IMR-90 (cell line): ENCODE measurements at places on chromosomes 12 and 14.

GRCh38 chr14:104557086-104557485 is 22.5 kb upstream of the C14orf180 start:
- DNase-seq, result no peak

DNA sequence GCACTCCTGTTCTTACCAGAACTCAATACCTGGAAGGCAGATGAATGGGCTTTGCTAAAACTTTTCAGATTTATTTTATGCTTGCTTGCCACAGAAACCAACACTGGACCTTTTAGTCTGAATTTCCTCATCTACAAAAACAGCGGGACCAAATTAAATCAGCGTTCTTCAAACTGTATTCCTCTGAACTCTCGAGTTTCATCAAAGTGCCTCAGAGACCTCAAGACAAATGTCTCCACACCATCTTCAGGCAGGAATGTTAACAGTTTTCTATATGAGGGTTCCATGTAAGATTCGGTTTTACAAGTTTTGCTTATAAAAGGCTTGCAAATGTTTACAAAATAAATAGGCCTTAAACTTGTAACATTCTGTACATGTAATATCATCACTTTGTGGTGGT is 74.6 kb downstream of the MED13L start:
- peak; percentile 30 for DNase-seq

GRCh38 chr14:61346221-61346620 is 24.8 kb downstream of the PRKCH start:
- no peak for DNase-seq

- DNase-seq, result no peak
Observed at GRCh38 chr12:4572680-4573079, 10.7 kb downstream of the DYRK4 start.

DNA sequence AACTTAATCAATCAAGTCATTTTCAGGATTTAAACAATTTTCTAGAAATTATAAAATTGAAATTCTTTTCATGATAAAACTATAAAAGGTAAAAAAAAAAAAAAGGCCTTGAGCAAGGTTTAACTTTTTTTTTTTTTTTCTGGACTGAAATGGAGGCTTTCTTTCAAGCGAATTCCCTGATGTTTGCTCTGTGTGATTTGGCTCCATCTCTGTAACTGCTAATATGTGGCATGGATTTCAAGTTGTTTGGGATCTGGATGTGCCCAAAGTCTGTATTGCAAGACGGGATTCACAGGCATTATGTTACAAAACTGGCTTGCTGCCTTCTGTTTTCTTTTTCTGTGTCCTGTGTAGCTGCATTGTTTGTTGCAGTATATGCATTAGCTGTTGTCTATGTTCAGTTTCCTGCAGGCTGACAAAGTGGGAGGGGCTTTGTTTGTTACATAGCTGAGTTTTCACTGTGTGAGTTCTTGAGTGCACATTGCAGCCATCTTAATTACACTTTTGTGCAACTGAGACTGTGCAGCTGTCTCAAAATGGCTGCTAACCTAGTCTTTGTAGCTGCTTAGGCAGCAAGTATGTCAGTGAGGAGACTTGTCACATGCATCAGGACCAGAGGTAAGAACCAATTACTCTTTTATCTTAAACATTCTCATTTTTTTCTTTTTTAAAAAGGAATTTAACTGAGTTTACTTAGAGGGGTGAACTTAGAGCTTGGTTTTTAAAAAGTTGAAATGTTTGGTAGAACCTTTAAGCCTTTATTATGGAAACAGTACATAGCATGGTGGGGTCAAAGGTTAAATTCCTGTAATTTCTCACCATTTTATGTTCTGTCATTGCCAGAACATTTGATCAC is 19.5 kb downstream of the ATF7IP start:
- peak; percentile 95 for DNase-seq

DNA sequence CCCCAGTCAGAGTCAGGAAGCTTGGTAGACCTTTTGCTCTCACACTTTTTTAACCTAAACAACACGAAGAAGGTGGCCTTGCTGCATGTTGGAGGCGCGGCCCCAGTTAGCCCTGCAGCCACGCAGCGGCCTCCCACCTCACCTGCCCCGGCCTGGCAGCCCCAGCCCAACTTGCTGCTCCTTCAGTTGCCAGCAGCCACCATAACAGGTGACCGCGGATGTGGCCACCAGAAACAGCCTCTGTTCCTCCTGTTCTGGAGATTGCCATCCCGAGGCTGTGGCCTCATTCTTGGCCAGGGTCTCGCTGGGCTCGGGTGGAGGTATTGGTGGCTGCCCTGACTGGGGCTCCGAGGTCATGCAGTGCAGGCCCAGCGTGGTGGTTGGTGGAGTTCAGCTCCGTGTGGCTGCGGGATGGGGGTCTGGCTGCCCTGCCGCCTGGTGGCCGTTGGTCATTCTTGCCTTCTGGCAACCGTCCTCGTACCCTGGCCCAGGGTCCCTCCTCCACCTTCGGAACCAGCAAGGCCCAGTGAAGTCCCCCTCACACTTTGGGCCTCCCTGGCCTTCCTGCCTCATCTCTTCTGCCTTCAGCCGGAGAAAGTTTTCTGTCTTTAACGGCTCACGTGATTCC is 20.7 kb upstream of the TEX22 start:
- no peak for DNase-seq

GRCh38 chr12:128830505-128830893 is 6.7 kb upstream of the SLC15A4 start:
- no peak for DNase-seq

GRCh38 chr14:67485501-67486095 is 2.9 kb downstream of the TMEM229B start:
- DNase-seq, result no peak

GRCh38 chr14:59150990-59151389 is 37.5 kb upstream of the DAAM1 start:
- DNase-seq, result no peak

- peak; percentile 11 for DNase-seq
Observed at GRCh38 chr12:89884416-89884898, 175.8 kb upstream of the ATP2B1 start.

DNA sequence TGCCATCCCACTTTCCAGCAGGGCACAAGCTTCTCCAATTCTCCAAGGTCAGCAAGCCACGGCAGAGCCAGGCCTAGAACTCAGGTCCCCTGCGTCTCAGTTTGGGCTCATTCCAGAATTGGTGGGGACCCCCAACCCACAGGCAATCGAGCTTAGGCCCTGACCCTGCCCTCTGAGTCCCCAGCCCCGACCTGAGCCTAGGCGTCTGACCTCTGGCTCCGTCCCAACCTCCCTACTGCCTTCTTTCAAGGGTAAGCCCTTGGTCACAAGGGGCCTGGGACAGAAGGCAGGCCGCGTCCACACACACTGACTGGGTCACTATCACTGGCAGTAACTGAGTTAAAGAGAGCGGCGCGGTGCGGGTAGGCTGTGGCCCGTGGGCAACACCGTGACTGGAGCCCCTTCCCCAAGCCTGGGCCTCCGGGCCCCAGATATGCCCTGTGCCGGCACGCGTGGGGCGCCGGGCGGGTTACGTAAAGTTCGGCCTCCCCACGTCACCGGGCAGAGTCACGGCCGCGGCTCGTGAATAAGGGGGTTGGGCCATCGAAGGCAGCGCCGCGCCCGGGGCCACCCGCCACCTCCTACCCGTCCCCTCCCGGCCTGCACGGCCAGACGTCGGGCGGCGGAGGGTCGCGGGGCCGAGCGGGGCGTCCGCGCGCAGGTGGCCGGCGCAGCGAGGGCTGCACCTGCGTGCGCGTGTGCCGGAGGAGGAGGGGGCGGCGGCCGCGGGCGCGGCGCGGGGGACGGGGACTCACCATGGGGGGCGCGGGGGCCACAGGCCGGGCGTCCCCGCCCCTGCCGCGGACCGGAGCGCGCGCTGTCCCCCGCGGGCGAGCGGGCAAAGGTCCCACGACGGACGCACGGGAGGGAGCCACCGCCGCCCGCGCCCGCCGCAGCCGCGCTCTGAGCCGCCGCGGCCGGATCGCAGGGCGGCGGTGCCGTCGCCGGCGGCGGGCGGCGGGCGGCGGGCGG is 516 bp downstream of the ANKRD9 start:
- DNase-seq, result peak; percentile 41

GRCh38 chr12:111338096-111338495 is 30.8 kb downstream of the PHETA1 start:
- no peak for DNase-seq

DNA sequence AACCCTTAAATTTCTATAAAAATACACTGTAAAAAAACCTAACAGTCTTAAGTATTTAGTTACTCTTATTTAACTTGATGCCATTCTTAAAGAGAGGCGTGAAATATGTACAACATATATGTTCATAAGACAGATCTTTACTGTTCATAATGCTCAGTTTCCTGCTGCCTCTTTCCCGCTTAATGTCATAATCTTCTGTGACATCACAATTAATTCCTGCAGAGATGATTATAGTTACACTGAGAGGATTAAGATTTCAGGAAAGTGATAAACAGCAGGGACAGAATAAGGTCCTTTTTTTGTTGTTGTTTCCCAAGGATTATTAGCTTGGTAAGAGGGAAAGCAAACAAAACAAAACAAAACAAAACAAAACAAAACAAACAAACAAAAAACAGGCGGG is 801.4 kb downstream of the FLRT2 start:
- DNase-seq, result no peak

DNA sequence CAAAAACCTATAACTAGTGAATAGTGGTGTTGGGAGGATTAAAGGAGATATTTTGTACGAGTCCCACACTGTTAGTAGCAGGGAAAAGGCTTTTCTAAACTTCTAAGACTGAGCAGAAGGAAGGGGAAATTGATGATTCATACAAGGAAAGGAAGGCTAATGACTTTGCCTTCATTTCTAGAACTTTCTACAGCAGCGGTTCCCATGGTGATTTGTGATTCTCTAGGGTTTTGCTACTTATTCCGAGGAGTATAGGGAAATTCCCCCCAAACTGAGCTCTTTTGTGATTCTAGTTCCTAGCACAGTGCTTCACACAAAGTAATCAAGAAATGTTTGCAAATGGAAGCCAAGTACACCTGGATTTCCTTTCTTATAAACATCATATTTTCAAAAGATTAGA is 23.8 kb upstream of the PWP1 start:
- DNase-seq, result no peak

GRCh38 chr12:2383325-2384028 is 330.7 kb downstream of the CACNA1C start:
- no peak for DNase-seq

DNA sequence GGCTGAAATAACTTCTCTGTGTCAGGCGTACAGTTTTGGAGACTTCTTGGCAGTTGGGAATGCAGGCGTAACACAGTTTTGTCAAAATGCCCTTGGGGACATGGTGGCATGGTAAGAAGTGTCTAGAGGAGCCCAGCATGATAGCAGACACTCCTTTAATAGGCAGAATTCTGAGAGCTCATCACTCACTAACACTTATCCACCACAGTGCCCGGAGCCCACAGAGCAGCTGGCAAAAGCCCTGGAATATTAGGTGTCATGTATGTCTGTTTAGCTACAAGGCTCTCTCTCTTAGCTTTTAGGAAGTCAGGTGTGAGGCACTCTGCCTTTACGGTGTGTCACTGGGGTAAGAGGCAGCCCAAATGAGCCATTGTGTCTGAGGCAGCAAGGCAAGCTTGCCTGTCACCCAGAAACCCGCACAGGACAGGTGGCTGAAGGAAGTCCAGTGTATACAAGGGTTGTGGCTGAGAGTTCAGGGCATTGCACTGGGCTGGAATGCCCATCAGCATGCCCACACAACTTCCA is 96.3 kb downstream of the ESRRB start:
- DNase-seq, result no peak

- no peak for DNase-seq
Observed at GRCh38 chr12:31456562-31456961, 130.6 kb upstream of the SINHCAF start.

DNA sequence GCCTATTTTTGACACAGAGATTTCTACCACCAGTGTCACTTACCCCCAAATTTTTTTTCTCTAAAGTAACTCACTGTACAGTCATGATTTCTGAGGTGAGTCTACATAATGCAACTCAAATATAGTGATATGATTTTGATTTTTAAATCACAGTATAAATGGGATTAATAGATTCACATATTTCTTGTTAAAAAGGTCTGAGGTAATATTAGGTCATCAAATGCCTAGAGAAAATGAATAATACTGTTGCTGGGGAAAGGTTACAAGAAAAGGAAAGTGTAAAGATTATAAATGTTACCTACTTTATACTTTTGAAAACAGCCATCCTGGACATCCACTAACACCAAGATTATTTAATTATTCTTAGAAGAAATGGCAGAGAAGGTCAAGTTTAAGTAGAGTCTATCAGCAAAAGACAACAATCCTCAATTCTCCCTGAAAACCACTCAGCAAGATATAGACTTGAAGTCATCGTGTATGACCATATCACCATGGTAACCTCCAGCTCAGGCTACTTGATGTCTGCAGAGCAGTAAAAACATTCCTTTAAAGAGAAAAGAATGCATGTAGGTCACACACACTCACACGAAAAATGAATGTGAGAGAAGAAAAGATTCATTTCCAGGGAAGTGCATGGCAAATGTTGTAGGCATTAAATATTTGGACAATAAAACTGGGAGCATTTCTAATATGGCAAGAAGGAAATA is 58.7 kb downstream of the CCDC59 start:
- DNase-seq, result no peak

DNA sequence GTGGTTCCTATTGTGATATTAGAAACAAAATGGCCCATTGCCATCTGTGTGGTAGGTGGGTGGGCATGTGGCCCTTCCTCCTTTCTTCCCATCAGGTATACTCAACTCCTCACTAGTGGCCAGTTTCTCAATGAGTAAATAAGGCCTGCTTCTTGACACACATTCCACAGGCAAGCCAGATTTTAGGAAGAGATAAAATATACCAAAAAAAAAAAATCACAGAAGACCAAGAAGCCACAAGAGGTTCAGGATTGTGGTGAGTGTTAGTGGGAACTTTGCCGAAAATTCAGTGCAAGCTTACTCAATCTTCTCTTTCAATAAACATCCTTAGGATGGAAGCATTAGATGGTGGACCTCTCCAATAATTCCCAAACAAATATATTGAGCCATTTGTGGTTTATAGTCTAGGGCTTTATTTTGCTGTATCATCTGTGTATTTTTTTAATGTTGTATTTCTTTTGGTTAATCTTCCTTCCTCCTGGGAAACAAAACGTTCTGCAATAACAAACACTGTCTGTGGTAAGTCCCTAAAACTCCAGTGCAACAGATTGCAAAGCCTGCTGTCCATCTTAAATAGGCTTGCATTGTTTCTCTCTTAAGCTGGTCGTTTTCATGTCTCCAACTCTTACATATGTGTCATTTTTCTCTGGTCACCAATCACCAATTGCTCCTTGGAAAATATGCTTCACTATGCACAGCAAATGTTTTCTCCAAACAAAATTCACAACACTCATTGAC is 289.9 kb upstream of the KITLG start:
- peak; percentile 88 for DNase-seq

GRCh38 chr14:104597576-104597975 is 7.0 kb downstream of the TMEM179 start:
- no peak for DNase-seq
